ENCODE measurements at places on chromosomes 11 and 22. TPM values are rescaled to one million over a fixed set of nuclear protein-coding genes. Genes with fewer than 3 reads are reported as not detected.

P2RY2 gene
- total RNA-seq = 1.1 TPM

FAM180B gene
- not detected for total RNA-seq

MS4A6E gene
- total RNA-seq = not detected

OR5L1 gene
- total RNA-seq = not detected

C22orf15 gene
- total RNA-seq = 0.36 TPM

RFPL3 gene
- not detected for total RNA-seq

KCNJ11 gene
- total RNA-seq = 0.63 TPM

TESMIN gene
- 7.5 TPM for total RNA-seq

RPLP2 gene
- total RNA-seq = 663 TPM

TMEM223 gene
- total RNA-seq = 58.9 TPM
